A549 (cell line): ENCODE measurements at places on chromosomes 7 and 10.
A peak's percentile ranks its signal among the peaks of the same experiment; 100 is the strongest.

- no peak for DNase-seq
These were observed 122.1 kb upstream of the EFCAB10 start for GRCh38 chr7:105703207-105703930.

DNA sequence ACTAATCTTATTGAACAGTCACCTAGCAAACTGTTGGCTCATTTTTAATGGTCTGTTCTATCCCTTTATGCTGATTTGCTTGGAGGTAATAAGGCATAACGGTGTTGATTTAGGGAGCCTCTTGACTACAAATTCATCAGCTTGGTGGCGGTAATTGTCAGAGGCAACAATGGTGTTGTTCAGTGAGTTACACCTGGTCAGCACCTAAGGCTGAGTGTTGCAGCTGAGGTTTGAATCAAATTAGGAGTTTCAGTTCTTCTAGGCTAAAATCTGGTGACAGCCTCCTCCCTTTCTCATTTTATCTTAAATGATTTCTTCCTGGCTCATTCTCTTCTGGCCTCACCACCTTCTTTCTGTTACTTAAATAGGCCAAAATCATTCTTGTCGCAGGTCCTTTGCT lies 42.3 kb upstream of the SP8 start:
- no peak for DNase-seq

GRCh38 chr10:61643316-61643751 lies 19.4 kb upstream of the CABCOCO1 start:
- DNase-seq, result no peak

GRCh38 chr7:104552102-104552501 lies 223.7 kb downstream of the LHFPL3 start:
- no peak for DNase-seq

DNA sequence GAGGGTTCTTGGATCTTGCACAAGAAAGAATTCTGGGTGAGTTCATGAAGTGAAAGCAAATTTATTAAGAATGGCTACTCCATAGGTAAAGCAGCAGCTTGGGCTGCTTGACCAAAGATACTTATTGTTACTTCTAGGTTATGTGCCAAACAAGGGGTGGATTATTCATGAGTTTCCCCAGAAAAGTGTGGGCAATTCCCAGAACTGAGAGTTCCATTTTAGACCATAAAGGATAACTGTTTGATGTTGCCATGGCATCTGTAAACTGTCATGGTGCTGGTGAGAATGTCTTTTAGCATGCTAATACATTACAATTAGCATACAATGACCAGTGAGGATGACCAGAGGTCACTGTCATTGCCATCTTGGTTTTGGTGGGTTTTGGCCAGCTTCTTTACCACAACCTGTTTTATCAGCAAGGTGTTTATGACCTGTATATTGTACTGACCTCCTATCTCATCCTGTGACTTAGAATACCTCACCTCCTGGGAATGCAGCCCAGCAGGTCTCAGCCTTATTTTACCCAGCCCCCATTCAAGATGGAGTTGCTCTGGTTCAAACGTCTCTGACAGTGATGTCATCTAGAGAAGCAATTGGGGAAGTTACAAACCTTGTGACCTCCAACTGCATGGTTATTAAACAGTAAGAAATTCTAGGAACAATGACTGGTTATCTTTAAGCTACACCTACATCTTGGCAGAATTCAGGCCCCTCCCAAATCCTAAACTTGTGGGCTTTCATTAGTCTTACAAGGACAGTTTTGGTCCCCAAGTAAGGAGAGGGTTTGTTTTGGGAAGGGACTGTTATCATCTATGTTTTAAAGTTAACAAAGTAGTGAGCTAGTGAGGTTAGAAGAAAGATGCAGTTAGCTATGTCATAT lies 48.0 kb upstream of the INHBA start:
- no peak for DNase-seq

GRCh38 chr7:107469929-107470328 lies at the start of gene GPR22:
GPR22 (plus strand) TSS chr7:107470057; CDS start chr7:107474061, 4,004 bp downstream.
- DNase-seq, result no peak

DNA sequence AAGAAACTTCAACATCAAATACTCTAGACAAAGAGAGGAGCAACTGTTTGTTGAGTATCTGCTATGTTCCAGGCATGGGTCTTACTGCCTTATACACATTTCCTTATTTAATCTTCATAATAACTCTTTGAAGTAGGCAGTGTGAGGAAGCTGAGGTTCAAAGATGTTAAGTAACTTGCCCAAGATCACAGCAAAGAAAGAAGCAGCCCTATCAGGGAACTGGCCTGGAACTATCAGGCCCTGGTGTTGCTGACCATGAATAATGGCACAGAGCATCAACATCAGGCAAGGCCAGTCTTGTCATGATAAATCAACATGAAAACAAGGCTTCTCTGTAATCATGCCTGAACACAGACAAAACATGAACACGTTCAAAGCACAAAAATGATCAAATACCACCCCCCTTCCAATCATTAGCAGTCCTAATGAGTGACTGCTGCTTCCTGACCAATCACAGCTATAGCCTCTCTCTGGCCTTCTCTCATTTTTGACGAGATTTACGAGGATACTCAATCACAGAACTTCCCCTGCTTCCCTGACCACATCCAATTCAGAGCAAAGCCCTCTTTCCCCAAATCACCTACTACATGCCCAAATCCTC lies 2.3 kb downstream of the GSDME start:
- DNase-seq, result no peak

DNA sequence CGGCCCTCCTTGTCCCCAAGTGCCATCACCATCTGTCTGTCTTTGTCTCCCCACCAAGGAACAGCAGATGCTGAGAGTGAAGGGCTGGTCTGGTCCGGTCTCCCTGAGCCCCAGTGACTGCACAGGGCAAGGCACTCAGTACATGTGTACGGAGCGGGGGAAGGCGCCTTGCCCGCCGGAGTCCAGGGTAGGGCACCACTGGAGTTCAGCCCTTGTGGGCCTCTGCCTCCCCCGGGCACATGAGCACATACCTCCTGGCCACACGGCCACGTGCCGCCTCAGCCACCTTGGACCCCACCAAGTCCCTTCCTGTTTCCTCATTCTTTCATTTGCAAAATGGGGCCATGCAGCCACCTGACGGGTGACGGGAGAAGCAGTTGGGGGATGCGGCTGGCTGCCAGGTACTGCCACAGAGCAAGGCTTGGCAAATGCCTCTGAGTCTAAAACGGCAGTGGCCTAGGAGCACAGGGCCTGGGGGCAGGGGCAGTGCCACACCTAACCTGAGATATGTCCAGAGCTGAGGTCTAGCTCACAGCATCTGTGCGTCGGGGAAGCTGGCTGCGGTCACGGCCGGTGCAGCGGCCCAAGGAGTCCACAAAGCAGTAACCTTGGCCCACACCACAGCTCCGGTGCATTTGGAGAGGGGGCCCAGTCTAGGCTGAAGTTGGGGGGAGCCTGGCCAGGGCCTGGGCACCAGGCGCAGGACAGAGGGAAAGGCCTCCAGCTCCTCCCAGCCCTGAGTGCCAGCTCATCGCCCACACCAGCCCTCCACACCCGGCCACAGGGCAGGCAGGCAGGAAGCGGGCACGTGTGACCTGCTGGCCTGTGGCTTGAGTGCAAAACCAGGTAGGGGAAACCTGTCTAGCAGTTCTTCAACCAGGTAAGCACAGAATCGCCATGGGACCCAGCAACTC lies 5.2 kb downstream of the ADAP1 start:
- DNase-seq, result no peak

GRCh38 chr10:43461950-43462349 lies 25.0 kb downstream of the ZNF487 start:
- DNase-seq, result peak; percentile 86

DNA sequence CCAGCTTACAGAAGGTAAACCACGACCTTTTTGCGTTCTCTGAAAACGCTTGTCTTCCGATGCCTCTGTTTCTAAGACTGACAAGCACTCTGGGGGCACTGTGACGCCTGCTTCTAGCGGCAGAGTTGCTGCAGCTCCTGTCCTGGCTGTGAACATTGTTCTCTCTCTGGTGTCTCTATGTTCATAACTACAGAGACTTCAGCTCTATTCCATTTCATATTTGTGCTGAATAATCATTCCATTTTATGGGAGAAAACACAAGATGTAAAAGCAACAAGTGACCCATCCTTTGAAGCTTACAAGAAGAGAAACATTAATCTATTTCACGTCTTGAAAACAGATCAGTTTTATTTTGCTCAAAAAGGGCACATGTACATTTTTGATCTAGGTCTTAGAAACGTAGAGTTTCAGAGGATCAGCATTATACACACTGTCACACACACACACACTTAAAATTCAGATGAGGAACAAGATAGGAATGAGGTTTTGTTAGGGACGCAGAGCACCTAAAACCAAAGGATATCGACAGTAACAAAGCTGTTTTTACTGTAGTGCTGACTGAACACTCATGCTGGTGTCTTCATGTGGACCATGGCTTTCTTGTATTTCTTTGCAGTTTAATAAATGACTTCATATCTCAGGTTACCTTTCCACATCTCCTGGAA lies 3.0 kb downstream of the IKZF1 start:
- DNase-seq, result no peak

GRCh38 chr7:108014747-108015682 lies 12.1 kb upstream of the LAMB1 start:
- DNase-seq, result peak; percentile 91

- DNase-seq, result no peak
These were observed 364.8 kb upstream of the IGFBP3 start for GRCh38 chr7:46285878-46286277.

- no peak for DNase-seq
These were observed 8.0 kb downstream of the CALHM3 start for GRCh38 chr10:103470761-103471653.

GRCh38 chr10:132098539-132099388 lies 33.0 kb downstream of the JAKMIP3 start:
- DNase-seq, result no peak

DNA sequence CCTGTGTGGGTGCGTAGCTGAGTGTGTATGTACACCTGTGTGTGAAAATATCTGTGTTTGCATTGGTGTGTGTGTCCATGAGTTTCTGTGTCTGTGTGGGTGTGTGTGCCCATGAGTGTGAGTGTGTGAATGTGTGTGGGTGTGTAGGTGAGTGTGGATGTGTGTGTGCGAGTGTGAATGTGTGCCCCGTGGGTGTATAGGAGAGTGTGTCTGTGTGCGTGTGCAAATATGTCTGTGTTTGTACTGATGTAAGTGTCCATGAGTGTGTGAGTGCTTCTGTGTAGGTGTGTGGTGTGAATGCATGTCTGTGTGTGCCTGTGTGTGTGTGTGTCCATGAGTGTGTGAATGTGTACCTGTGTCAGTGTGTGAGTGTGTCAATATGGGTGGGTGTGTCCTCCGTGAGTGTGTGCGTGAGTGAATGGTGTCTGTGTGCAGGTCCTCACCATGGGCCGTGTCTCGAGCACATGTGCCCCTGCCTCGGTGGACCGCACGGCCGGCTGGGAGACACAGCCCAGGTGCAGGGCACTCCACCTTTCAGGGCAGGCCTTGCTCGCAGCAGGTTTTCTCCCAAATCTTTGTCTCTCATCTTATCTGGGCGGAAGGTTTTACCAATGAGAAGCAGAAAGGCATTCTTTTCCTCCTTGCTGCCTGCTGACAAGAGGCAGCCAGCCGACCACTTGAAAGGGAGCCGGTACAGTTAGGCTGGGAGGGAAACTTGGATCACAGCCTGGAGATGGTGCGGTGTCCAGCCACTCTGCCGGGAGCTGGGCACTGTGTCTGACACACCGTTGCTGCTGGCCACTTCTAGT lies 107.1 kb upstream of the FAM20C start:
- DNase-seq, result no peak

GRCh38 chr10:95389982-95390381 lies 99.2 kb upstream of the PDLIM1 start:
- no peak for DNase-seq

DNA sequence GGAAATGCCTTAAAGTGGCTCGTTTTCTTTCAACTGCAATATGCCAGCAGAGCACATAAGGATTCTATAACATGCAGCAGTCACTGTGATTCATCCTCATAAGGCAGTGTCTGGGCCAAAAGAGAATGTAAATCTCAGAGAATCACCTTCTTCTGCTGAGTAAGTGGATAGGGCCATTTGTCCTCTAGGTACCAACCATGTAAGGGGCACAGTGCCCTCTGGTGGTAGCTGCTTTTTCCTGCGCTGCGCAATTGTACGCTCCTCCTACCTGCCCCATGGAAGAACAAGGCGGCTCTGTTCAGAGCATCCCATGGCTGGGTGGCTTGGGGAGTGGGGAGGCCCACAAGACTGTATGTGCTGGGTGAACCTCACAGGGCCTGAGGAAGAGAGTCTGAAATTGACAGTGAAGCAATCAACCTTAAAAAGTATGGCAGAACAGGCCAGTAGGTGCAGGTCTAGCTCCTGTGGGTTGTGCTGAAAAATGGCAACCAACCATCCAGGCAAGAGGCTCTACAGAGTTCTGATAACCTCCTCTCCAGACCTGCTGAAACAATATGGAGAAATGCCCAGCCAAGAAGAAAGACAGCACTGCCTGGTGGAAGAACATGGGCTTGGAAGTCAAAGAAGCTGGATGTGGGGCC lies 78.6 kb upstream of the C10orf90 start:
- DNase-seq, result peak; percentile 55

DNA sequence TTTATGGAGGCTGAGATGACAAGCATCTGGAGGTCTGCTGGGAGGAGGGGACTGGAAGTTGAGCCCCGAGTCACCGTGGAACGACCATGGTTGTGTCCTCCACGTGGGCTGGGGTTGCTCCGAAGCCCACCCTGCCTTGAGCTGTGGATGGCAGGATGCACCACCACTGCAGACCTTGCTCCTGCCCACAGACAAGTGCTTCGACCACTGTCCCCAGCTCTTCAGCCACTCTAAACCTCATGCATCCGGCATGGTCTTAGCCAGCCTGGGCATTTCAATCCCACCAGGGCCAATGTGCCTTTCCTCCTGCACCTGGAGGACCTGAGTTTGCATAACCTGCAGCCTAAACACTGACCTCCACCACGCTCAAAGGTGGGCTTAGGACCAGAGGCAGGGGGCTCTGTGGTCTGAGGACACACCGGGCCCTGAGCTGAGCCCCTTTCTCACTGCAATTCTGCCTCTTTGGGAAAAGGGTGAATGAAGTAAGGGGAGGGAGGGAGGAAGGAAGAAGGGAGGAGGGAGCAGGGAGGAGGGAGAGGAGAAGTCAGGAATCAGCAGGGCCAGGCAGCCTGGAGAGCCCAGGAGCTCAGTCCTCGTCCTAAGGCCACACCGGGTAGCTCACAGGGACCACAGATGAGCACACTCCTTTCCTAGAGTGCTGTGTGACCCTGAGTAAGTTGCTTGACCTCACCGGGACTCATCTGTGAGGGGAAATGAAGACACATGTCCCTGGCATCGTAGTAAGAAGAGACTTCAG lies 44.8 kb upstream of the DNAAF5 start:
- no peak for DNase-seq

- no peak for DNase-seq
These were observed 41.3 kb upstream of the GGCT start for GRCh38 chr7:30545791-30546555.

DNA sequence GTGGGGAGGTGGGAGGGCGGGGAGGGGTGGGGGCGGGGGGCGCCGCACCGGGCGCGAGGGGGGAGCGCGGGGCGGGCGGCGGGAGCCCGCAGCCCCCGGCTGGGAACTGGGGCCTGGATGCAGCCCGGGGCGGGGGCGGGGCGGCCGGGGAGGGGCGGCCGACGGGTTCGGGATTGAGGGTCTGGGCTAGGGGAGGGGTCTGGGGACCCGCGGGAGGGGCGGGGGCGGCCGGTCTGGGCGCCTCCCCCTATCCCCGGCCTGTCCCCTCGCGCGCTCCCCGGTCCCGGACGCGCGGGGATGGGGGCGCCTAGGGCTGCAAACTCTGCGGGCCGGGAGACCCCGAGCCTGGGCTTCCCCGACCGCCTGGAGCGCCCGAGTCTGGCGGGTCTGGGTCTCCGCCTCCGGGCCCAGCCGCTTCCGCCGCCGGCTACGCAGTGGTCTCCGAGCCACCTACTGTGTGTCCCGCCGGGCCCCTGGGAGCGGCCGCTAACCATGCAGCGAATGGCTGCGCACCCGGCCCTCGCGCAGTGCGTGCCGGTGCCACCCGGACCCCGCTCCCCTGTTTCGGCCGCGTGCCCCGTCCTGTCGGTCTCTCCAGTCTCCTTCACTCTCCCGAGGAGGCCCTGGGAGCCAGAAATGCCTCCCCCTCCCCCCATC lies 375 bp upstream of the FGF8 start:
- no peak for DNase-seq
